ENCODE measurements at places on chromosomes 1 and 21.

DNA sequence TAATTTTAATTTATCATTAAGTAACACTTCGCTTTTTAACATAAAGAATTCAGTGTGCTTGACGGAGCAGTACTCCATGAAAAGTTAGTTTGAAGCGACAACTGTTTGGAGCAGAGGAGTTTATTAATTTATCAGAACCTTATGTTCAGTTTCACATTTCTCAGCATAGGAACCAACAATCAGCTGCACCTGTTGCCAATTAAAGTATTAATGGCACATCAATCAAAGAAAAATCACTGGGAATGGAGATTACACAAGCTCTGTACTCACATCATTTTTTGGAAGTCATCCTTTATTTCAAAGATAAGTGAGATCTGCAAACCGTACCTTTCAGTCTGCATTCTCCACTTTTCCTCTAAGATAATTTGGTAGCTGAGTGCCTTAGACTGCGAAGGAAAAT is 344.6 kb downstream of the LMO4 start:
- no peak for DNase-seq

DNA sequence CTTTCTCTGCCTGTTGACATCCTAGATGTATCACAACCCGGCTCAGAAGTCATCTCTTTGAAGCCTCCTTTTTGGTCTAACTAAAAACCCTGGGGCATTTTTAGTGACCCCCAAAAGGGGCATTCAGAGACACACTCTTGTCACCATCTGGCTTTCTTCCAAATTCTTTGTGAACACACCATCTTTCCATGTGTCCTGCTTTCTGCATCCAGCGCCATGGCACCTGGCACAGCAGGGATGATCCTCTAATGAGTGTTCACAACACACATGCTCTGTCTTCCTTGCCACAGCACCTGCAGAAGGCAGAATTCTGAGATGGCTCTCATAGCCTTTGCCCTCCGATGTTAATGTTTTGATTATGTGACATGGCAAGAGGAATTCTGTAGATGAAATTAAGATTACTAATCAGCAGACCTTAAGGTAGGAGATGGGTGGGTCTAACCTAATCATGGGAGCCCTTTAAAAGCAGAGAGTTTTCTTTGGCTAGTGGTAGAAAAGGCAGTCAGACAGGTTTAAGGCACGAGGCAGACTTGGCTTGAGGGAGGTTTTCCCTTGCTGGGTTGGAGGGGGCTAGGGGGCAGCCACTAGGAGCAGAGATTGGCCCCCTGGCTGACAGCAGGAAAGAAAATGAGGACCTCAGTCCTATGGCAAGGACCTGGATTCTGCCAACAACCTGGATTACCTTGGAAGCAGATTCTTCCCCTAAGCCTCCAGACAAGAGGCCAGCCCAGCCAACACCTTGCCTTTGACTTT is 4.9 kb upstream of the TMEM61 start:
- no peak for DNase-seq

GRCh38 chr1:52424231-52424636 is 19.8 kb downstream of the PRPF38A start:
- no peak for DNase-seq

GRCh38 chr1:52007215-52008002 is 16.9 kb upstream of the RAB3B start:
- no peak for DNase-seq

- no peak for DNase-seq
Measured at GRCh38 chr1:68814067-68814466, 317.2 kb upstream of the DEPDC1 start.

DNA sequence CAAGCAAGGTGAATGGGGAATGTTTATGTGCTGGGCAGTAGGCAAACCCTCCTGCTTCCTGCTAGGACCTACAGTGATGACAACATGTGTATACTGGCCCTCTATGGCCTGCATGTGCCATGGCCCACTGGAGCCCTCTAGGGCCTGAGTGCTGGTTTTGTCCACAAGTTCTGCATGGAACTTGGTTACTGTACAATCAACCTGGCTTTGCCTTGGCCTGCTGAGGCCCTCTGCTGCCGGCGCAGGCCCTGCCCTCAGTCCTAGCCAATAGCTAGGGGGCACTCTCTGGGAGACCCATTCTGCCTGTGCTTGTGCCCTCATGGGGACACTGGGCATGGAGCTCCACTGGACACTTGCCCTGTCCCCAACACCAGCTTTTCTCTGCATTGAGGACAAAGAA is 138.6 kb upstream of the NGF start:
- no peak for DNase-seq

DNA sequence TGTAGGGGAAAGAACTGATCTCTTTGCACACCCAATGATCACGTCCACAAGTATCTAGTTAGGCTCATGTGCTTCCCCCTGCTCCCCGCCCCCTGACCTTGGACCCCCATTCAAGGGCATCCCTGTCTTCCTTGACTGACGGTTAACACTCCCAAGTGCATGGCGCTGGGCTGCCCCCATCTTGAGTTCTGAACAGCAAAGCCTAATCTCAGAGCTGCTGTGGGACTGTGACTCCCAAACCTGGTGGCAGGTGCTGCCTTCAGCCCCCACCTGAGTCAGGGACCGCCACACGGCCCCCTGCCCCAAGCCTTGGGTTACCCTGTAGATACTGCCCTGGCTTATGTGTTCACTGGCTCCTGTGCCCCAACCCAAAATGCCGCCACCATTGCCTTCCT is 925 bp downstream of the TNNI1 start:
- DNase-seq: no peak

DNA sequence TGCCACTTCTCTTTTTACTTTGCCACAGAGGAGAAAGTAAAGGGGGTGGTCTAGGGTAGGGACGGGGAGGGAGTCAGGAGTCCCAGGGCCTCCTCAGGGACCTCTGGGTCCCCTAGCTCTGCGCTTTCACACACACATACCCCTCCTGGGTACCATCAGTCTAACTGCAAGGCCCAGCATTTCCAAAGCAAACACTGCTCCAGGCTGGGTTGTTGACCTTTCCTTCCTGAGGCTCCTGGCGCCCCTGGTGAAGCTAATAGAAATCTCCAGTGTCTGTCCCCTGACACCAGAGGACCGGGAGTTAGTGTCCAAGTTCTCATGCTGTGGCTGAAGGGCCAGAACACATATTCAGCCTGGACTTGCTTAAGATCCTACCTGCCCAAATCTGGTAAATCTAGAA is 3.9 kb downstream of the TMEM63A start:
- DNase-seq: no peak

- no peak for DNase-seq
Measured at GRCh38 chr1:156136970-156137483, 16.4 kb upstream of the SEMA4A start.

- no peak for DNase-seq
Measured at GRCh38 chr1:243179720-243180119, 75.4 kb downstream of the CEP170 start.

DNA sequence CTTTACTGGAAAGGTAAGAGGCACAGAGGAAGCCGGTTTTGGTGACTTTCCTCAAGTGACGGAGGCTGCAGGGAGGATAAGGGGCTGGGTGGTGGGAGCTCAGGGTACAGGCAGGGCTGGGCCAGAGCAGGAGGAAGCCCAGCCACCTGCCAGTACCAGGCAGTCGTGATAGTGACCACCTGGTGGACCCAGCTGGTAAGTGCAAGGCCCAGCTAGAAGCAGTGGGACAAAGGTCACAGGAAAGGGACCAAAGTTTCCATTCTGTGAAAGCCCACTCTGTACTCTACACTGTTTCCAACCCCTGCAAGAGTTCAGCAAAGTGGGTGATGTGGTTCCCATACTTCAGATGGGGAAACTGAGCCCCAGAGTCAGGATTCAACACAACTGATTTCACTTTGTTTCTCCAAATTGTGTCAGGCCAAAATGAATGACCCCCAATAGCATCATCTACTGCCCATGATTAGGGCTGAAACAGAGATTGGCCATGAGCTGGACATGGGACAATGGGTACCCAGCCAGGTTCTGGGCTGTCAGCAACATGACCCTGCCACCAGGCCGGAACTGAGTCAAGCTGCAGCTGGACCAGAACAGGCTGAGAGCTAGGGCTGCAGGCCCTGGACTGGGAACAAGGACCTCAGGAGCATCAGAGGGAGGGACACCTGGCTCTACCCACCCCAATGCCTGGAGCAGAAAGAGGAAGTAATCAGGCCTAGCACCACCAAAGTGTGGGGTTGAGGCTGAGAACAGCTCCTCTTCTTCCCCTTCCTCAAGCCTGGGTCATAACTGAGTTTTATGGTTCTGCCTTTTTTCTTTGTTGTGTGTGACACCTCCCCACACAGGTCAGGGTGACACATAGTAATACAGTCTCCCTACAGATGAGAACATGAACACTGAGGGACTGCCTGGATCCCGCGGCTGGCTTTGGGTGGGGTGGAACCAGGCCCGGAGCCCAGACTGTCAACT is 50.2 kb downstream of the KCNN3 start:
- DNase-seq: no peak

GRCh38 chr1:221343136-221343535 is 398.8 kb downstream of the DUSP10 start:
- no peak for DNase-seq

GRCh38 chr1:18407166-18408045 is 73.3 kb upstream of the KLHDC7A start:
- no peak for DNase-seq

- no peak for DNase-seq
Measured at GRCh38 chr1:29698033-29698432, 461.7 kb downstream of the PTPRU start.

GRCh38 chr1:55314740-55315139 is 99.6 kb upstream of the USP24 start:
- DNase-seq: no peak

DNA sequence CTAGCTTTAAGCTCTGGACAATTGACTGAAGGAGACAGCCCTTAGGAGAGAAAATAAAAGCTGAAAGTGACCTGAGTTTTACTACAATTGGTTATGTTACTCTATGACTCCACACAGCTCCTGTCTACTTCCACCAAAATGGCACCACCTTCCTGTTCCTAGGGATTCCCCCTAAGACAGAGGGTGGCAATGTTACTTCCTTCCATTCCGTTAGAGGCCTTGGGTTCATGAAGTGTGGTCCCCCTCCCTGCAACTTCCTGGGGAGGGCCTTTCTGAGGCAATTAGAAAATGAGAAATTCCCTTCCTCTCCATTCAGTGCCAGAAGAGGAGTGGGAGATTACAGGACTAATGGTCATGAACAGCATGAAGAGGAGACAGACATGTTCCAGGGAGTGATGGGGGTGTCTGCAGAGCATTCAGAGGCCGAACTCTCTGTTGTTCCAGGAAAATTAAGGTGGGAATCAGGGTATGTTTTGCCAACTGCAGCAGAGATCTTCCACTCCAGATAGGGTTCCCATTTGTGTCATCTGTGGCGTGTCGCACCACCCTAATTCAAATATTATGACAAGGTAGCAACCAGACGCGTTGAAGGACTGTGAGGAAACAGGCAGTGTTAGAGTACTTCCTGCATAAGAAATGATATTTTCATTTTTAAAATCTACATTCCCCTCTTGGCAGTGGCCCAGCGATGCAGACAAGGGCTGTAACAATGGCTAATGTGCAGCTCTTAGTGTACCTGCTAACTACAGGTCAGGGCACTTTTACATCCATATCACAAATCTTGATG is 53.1 kb upstream of the TRIM67 start:
- DNase-seq: no peak

GRCh38 chr1:12112711-12113161 is 49.6 kb downstream of the TNFRSF8 start:
- DNase-seq: no peak

DNA sequence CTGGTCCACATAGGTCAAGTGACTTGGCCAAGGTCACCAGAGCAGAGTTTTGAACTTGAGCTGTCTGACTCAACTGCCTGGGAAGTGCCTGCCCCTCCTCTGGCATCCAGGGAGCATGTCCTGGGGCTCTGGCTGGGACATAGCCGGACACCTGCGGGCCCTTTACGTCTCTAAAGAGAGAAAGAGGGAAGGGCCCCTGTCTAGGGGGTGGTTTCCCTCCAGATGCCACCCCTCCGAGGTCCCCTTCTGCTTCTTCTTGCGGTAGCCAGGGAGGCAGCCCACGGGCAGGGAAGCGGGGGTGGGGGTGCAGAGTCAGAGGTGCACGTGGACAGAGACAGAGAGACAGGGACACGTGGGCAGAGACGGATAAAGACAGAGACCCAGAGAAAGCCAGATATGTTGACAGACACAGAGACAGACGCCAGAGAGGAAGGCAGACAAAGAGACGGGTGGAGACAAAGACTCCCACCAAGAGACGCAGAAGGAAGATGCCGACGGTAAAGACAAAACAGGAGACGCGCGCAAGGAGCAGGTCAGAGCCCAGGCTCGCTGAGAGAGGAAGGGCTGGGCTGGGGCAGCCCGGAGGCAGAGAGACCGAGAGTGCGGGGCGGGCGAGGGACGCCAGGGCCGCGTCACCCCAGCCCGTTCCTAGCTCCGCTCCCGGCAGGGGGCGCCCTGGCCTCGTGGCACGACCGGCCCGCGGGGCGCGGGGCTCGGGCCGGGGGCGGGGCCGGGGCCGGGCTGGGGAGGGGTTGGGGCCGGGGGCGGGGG is 458 bp upstream of the ALPL start:
- no peak for DNase-seq

GRCh38 chr1:153626904-153627714 is at the start of gene S100A13:
TSS of gene S100A13 (minus strand) at chr1:153627505. CDS start at chr1:153626472, 1,033 bp downstream.
- DNase-seq: peak; percentile 41

- DNase-seq: no peak
Measured at GRCh38 chr1:154962795-154963330, 1.3 kb upstream of the PYGO2 start.

DNA sequence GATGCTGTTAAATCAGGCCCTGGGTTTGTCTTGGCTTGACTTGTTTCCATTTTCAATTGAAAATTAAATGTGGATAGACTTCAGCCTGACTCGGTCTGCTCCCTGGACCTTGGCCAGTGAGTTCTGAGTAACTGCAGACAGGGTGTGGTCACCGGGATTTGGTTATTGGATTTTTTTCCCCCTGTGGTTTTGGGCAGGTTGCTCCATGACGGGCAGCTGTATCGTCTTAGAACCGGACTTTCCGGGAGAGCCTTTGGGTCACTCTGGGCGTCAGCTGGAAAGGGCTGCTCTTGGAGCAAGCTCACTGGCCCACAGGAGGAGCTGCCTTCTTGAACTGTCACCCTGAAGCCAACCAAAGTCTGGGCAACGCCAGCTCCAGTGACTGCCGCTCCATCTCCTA is 75.0 kb downstream of the CLIC6 start:
- DNase-seq: peak; percentile 72

DNA sequence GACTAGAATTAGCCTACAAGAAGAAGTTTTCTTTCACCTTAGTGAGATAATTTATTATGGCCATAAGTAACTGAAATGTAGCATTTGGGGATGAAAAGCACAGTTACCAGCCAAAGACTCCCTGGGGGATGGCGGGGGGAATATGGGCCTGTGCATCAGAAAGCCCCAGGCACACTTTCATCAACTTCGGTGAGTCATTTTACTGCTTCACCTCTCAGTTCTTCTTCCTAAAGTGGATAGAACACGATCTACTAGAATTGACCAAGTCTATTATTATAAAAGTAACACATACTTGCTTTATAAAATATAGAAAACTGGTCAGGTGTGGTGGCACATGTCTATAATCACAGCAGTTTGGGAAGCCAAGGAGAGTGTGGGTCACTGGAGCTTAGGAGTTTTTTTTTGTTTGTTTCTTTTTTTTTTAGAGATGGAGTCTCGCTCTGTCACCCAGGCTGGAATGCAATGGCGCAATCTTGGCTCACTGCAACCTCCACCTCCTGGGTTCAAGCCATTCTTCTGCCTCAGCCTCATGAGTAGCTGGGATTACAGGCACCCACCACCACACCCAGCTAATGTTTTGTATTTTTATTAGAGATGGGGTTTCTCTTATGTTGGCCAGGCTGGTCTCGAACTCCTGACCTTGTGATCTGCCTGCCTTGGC is 141.8 kb downstream of the ZZZ3 start:
- DNase-seq: no peak

- no peak for DNase-seq
Measured at GRCh38 chr1:11753555-11754208, 8.3 kb upstream of the C1orf167 start.

- no peak for DNase-seq
Measured at GRCh38 chr1:25361901-25362300, 23.8 kb downstream of the TMEM50A start.

Data from epithelial cell of prostate (primary cell).